ENCODE measurements at places on chromosomes 5 and 9. TPM values are rescaled to one million over a fixed set of nuclear protein-coding genes. Genes with fewer than 3 reads are reported as not detected.

Gene CARTPT
- 0.74 TPM for total RNA-seq

Gene CARD9
- under 0.01 TPM for total RNA-seq

Gene GFRA3
- total RNA-seq, result not detected

Gene FGFR4
- 2.7 TPM for total RNA-seq

Data from temporal lobe (tissue), 4 donors.